Neural crest cell (in vitro differentiated cells): ENCODE measurements at places on chromosomes 12 and 14. TPM values are rescaled to one million over a fixed set of nuclear protein-coding genes. Genes with fewer than 3 reads are reported as not detected.
A peak's percentile ranks its signal among the peaks of the same experiment; 100 is the strongest.

DNA sequence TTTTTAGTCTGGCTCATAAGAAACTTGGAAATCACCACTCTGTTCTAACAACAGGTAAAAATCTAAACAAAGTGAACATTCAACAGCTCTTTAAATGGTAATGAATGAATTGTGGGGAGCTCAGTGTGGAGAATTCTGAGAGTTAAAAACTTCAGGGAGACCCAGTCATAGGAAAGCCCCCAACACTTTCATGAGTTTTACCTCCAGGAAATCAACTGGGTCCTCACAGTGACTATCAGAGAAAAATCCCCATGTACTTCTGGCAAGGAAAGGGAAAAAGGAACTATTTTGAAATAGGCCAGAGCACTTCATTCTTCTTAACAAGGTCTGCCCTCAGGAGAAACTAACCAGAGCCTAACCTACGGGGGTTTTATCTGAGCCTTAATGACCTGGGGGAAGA is 134.7 kb downstream of the CMAS start:
- no peak for DNase-seq

GRCh38 chr12:124738636-124739467 is 124.8 kb downstream of the SCARB1 start:
- DNase-seq = peak; percentile 68

GRCh38 chr12:88784166-88784565 is 203.9 kb upstream of the KITLG start:
- no peak for DNase-seq

Gene CDC42BPB
- 94.4 and 94.8 TPM in 2 replicates for total RNA-seq
